ENCODE measurements at places on chromosomes 2 and 18.

- peak; percentile 37 for DNase-seq
These were observed 19.8 kb downstream of the SPIRE1 start for GRCh38 chr18:12637901-12638643.

DNA sequence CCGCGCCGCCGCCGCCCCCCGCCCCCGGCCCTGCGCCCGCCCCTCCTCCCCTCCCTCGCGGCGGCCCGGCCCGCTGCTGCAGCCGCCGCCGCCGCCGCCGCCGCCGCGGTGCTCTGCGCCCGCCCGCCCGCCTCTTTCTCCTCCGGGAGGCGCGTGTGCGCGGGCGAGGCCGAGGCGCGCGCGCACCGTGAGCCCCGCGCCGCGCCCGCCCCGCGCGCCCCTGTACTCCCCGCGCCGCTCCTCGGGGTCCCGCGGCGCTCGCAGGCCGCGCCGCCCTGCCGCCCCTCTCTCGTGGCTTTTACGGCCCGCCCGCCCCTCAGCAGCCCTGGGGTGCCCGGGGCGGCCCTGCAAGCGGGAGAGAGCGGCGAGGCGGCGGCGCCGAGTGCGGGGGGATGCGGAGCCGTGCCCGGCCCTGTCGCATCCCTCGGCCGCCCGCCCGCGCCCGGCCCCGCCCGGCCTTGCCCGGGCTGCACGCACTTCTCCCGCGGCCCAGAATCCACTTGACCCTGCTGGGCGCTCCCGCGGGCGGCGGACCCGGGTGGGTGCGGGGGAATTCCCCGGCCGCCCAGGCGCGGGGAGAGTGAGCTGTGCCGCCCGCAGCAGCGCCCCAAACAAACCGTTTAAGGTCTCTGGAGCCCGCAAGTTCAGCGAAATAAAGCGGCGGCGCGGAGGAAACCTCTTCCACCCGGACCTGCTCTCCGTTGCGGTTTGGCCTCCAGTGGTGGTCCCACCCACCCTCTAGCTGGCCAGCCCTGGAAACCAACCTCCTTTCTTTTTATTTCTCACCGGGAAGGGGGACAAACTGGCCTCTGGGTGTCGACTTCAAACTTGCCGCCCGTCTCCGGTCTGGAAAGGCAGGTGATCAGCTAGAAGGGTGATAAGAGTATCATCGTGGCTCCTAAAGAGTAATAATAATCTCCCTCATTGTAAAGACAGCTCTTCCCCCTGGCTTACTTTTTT, 37.4 kb downstream of the AFF3 start:
- no peak for DNase-seq

GRCh38 chr2:120669121-120669952, 66.3 kb upstream of the GLI2 start:
- peak; percentile 47 for DNase-seq

GRCh38 chr2:224308272-224308911, 93.5 kb downstream of the FAM124B start:
- DNase-seq, result no peak

DNA sequence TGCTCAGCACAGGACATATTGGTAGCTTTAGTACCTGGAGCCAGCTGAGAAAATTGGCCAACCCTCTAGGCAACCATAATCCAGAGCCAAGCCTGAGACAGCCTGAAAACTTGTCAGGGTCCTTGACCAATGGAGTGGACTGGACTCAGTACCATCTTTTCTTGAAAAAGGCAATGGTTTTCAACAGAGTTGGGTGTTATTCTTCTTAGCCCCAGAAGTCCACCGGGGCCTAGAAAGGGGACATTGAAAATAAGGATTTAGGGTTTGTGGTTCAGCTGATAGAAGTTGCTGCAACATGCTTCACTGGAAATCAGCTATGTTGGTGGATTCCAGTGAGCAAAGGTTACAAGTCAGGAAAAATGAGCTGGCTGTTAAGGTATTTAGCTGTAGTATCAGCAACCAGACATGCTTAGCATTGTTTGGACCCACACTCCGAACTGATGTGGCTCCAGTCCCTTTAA, 22.1 kb upstream of the CNOT11 start:
- peak; percentile 85 for DNase-seq

DNA sequence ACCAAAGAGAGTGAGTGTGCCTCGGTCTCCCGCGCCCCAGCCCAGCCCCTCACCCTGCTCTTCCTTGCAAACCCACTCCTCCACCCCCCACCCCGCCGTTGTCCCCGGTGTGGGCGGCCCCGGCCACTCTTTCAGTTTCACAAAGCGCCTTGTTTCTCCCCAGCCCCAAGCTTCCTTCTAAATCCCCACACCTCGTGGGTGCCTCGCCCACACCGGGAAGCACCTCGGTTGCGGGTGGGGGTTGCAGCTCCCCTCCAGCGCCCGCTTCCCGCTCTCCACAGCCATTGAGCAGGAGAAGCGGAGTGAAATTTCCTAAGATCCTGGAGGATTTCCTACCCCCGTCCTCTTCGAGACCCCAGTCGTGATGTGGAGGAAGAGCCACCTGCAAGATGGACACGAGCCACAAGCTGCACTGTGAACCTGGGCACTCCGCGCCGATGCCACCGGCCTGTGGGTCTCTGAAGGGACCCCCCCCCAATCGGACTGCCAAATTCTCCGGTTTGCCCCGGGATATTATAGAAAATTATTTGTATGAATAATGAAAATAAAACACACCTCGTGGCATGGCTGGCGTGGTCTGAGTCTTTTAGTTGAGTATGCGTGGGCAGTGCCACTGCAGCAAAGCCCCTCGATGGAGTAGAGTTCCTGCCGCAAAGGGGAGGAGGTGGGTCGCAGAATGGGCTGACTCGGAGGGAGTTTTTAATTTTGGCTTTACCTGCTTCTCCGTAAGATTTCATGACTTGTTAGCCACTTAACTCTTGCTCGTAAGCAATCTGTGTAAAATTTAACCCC, 848 bp downstream of the TMSB10 start:
- DNase-seq, result no peak

DNA sequence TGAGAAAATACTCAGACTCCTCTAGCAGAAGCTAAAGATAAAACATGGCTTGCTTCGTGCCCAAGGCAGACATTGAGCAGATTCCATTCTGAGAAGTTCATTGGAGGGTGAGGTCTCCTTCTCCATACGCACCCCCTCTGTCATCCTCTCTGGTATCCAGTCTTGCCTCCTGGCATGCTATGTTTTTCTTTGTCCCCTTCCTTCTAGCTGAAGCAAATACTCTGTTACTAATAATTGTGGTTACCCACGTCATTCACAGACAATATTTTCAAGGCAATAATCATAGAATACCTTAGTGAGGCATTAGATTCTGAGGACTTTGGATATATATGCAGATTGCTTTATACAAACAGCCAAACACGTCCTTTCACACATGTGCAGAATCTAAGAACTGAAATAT, 66.2 kb upstream of the KLF7 start:
- DNase-seq, result no peak

- no peak for DNase-seq
These were observed 11.8 kb downstream of the SLC3A1 start for GRCh38 chr2:44286884-44287638.

- DNase-seq, result peak; percentile 12
These were observed 804.5 kb downstream of the TDRD15 start for GRCh38 chr2:21928292-21928691.

DNA sequence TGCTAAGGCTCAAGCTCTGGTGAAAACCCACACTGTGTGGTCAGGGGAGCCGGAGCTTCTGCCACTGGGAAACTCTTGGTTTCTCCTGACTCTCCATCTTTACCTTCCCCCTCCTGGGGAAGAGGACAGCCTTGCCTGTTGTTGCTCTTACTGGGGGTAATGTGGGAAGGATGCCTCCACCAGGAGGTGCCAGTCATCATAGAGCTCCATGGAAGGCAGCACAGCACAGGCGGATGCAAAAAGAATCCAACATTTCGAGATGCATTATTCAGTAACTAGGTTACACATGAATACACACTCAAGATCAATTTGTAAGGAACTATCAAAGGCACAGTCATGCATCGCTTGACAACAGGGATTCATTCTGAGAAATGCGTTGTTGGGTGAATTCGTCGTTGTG, 322.6 kb downstream of the AFF3 start:
- DNase-seq, result peak; percentile 36

- peak; percentile 61 for DNase-seq
These were observed 76.9 kb upstream of the GCFC2 start for GRCh38 chr2:75787532-75788132.

- no peak for DNase-seq
These were observed 33.1 kb downstream of the ARL4C start for GRCh38 chr2:234463626-234464290.

DNA sequence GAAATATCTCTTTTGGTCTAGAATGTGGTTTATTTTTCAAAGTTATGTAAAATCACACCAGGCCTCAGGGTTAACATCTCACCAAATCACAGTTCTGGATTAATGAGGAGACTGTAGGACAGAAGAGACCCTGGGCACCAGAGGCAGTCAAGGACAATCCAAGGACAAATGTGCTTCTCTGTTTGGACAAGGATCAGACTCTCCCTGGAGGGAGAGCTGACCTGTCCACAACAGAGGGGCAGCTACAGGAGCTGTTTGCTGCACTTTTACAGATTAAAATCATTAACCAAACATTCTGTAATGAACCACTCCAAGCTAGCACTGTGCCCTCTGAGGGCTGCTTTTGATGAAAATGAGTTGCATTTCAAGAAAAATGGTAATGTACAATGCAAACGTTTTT, 690.6 kb upstream of the SLC8A1 start:
- DNase-seq, result no peak

DNA sequence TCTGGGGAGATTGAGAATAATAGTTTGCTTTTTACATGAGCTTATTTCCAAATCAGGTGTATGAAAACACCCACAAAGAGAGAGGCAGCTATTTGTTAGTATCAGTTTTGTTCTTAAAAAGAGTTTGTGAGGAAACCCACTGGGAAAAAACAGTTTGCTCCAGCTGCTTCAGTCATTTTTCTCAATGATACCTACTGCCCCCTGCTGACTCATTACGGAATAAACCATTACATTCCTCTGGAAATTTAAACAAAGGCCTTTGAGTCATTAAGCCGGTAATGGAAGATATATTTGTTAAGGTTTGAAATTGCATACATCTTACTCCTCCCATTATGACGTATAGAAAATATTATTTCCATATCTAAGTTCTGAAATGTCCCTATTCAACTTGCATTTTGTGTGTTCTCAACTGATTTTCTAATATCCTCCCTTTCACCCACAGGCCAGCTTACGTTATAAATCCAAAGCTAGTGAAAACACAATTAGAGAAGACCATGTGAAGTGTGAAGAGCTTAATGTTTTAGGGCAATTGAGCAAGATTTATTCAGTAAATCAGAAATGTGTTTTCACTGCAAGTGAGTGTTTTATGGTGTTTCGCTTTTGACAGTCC, 761.6 kb downstream of the DSC3 start:
- DNase-seq, result peak; percentile 69

GRCh38 chr2:98333922-98334321, 12.3 kb upstream of the CNGA3 start:
- DNase-seq, result peak; percentile 2

GRCh38 chr2:33477473-33478468, 1.3 kb downstream of the RASGRP3 start:
- DNase-seq, result no peak

- DNase-seq, result no peak
These were observed 135.4 kb downstream of the COL6A3 start for GRCh38 chr2:237278568-237278967.

GRCh38 chr2:56335101-56335500, 151.3 kb downstream of the CCDC85A start:
- DNase-seq, result no peak

- DNase-seq, result no peak
These were observed 1.7 kb upstream of the GATA6 start for GRCh38 chr18:22167471-22168241.

DNA sequence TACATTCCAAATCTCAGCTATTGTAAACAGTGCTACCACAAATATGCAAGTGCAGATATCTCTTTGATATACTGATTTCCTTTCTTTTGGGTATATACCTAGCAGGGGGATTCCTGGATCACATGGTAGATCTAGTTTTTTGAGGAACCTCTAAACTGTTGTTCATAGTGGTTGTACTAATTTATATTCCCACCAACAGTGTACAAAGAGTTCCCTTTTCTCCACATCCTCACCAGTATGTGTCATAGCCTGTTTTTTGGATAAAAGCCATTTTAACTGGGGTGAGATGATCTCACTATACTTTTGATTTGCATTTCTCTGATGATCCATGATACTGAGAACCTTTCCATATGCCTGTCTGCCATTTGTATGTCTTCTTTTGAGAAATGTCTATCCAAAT, 6.3 kb upstream of the CCNT2 start:
- DNase-seq, result peak; percentile 61

DNA sequence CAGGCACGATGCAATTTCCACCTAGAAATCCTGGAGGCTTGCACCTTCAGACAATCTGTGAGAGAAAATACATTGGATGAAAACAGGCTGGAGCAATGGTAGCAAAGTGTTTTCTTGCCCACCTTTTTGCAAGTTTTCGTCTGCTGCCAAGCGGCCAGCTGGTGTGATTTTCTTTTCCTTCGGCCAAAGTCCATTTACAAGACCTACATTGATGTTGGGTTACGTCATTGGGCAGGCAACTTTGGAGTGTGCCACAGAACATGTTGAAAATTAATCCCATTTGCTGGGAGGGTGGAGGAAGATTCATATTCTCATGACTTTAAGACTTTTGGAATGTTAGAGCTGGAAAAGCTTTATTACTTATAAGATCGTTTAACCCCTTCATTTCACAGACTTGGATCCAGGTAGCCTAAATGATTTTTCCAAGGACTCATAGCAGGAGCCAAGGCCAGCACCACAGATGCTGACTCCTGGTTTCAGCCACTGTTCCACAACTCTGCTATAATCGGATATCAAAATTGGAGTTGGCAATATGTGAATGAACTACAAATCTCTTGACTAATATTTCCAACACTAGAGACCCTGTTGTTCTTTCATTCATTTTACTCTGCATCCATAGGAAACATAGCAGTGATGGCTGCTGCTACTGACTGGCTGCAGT, 352.1 kb downstream of the RND3 start:
- no peak for DNase-seq

DNA sequence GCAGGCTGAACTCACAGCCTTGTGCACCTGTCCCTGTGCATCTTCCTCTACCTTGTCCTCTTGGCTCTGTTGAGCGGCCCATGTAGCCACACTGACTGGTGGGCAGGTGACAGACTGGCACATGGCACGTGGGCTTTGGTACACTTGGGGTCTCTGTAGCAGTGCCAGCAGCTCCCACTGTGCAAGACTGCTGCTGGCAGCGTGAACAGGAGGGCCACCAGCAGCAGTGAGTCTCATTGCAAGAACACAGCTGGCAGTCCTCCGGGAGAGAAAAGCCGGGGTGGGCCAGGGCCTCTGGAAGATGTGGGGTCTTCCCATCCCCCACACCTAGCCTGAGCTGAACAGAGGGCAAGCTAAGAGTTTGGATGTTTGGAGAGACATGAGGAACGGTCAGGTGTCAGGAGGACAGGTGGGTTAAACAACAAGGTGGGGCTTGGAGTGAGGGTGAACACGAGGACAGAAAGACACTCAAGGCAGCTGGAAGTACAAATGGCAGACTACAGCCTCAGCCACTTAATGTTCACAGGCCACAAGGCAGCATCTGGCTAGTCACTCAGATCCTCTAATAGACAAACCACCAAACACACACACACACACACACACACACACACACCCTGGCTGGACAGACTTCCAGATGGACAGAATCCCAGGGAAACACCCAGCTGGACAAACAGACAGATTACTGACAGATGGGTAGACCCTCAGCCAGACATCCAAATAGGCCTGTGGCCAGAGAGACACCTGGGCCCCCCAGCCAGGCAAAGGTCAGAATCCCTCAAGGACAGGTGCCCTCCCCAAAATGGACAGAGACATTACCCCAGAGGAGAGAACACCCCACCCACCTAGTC, 2.3 kb upstream of the PTPN18 start:
- no peak for DNase-seq
